T-helper 2 cell treated with Interferon-gamma antibody and Interleukin-4, amounts not matched to agents 5 μg/mL and 100 μg/mL, for 36 hours (primary cell): ENCODE measurements at places on chromosomes 1 and 21.
A peak's percentile ranks its signal among the peaks of the same experiment; 100 is the strongest.

- H3K4me3 ChIP-seq, result no peak overlapping the region
- no peaks in the 10 kb centered on the region for H3K4me1 ChIP-seq
- no peak for DNase-seq
- H3K27me3 ChIP-seq, result peaks cover 19% of the 10 kb centered on the region
Measured at GRCh38 chr1:43255438-43256210, 14.2 kb upstream of the TMEM125 start.

- H3K36me3 ChIP-seq, result no peaks in the 10 kb centered on the region
- no peak overlapping the region for H3K4me3 ChIP-seq
- H3K27ac ChIP-seq, result no peak overlapping the region
- DNase-seq, result no peak
Measured at GRCh38 chr1:36432616-36433015, 17.6 kb downstream of the OSCP1 start.

- H3K4me1 ChIP-seq, result peaks cover 41% of the 10 kb centered on the region
- peak overlapping the region; percentile 99 for H3K4me3 ChIP-seq
- H3K27me3 ChIP-seq, result no peaks in the 10 kb centered on the region
- peak overlapping the region; percentile 97 for H3K27ac ChIP-seq
- DNase-seq, result peak; percentile 67
Measured at GRCh38 chr1:110875216-110875731, 2.3 kb downstream of the CD53 start.

DNA sequence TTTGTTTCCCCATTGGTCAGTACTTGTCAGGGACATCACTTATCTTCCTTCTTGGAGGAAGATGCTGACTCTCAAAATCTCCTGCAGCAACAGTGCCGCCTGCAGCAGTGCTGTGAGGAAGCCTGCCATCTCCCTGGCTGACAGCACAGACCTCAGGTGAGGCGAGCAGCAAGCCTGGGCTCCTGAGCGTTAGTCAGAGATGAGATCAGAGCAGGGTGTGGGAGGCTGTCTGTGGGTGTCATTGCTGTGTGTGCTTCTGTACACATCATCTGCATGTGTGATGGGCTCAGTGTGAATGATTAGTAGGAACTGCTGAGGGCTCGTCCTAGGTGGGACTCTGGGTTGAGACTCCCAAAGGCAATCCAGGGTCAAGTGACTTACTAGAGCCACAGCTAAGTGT, 6.1 kb downstream of the STRIP1 start:
- no peaks in the 10 kb centered on the region for H3K27me3 ChIP-seq
- H3K36me3 ChIP-seq, result peaks cover 51% of the 10 kb centered on the region
- DNase-seq, result peak; percentile 15

- H3K4me1 ChIP-seq, result peaks cover 14% of the 10 kb centered on the region
- DNase-seq, result no peak
- H3K27ac ChIP-seq, result peak overlapping the region; percentile 76
- peak overlapping the region; percentile 35 for H3K4me3 ChIP-seq
Measured at GRCh38 chr1:39960431-39960958, 5.5 kb downstream of the MFSD2A start.

GRCh38 chr1:201450721-201451291, 18.2 kb downstream of the PHLDA3 start:
- no peak overlapping the region for H3K27ac ChIP-seq
- peaks cover 31% of the 10 kb centered on the region for H3K4me1 ChIP-seq
- no peaks in the 10 kb centered on the region for H3K36me3 ChIP-seq
- H3K4me3 ChIP-seq, result no peak overlapping the region
- DNase-seq, result peak; percentile 29

DNA sequence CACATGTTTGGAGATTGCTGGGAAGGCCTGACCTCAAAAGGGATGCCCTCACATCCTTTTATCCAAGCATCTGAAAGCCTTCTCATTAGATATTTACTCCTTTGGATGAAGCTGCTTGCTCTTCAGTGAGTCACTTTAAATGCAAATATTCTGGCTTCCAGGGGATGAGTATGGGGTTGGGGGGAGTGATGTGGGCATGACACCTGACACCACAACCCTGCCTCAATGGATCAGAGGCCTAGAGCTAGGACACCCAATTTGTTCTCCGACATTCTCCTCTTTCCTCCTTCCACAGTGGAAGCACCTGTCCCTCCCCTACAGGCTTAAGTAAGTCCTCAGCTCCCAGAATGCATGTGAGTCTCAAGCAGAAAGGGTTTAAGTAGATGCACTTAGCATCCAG, 238.3 kb downstream of the OMA1 start:
- H3K27ac ChIP-seq, result no peak overlapping the region
- no peaks in the 10 kb centered on the region for H3K27me3 ChIP-seq
- H3K4me1 ChIP-seq, result no peaks in the 10 kb centered on the region
- H3K36me3 ChIP-seq, result no peaks in the 10 kb centered on the region

DNA sequence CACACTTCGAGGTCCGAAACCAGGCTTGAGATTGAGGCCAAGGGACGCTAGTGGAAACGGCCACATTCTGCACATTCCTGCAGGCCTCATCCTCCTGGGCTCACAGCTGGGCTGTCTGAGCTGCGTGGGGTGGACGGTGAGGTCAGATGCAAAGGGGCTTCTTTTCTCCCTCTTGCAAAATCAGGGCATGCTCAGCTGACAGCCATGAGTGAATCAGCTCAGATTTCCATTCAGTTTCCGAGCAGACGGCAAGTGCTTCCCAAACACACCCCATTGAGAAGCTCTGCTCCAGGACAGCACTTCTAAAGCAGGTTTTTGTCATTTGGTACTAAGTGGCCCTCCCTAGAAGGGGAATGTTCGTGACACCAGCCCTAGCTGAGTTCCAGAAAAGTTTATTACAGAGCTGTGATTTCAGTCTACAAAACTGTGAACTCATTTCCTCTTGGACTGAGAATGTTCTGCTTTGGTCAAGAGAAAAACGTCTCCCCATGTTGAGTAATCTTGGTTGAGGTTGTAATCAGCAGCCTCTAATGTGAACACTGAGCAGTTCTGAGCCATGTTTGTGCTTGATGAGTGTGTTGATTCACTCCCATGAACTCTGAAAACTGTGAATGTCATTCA, 10.0 kb downstream of the PDPN start:
- no peak overlapping the region for H3K27ac ChIP-seq
- no peak for DNase-seq
- H3K4me1 ChIP-seq, result no peaks in the 10 kb centered on the region
- H3K36me3 ChIP-seq, result no peaks in the 10 kb centered on the region

- H3K36me3 ChIP-seq, result peaks cover 23% of the 10 kb centered on the region
- H3K27me3 ChIP-seq, result no peaks in the 10 kb centered on the region
- DNase-seq, result no peak
Measured at GRCh38 chr21:15826147-15826780, 96.5 kb downstream of the USP25 start.
